ENCODE measurements at places on chromosomes 5 and 9.

DNA sequence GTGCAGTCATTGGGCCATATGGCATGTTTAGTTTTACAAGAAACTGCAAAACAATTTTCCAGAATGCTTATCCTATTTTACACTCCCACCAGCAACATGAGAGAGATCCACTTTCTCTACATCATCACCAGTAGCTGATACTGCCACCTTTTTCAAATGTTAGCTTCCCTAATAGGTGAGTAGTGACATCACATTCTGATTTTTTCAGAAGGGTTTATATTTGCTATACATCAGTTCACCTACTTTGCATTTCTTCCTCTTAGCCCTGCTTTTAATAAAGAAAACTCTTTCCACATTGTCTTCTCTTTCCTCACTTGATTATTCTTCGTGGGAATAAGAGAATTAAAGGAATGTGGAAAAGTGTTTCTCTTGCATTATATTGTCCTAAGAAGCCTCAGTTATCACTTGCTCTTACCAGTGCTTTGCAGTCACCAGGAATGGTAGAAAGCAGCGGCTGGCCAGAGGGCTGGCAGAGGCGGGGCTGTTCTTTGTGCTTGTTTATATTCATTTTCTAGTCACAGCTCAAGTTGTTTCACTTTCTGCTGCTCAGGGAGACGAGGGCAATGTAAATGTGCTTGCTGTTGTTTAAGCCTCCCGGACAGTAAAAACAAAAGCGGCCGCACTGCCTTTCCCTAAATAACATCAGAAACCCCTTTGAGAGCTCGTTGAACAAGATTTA lies 164.8 kb downstream of the HSD17B3 start:
- peak; percentile 44 for DNase-seq

DNA sequence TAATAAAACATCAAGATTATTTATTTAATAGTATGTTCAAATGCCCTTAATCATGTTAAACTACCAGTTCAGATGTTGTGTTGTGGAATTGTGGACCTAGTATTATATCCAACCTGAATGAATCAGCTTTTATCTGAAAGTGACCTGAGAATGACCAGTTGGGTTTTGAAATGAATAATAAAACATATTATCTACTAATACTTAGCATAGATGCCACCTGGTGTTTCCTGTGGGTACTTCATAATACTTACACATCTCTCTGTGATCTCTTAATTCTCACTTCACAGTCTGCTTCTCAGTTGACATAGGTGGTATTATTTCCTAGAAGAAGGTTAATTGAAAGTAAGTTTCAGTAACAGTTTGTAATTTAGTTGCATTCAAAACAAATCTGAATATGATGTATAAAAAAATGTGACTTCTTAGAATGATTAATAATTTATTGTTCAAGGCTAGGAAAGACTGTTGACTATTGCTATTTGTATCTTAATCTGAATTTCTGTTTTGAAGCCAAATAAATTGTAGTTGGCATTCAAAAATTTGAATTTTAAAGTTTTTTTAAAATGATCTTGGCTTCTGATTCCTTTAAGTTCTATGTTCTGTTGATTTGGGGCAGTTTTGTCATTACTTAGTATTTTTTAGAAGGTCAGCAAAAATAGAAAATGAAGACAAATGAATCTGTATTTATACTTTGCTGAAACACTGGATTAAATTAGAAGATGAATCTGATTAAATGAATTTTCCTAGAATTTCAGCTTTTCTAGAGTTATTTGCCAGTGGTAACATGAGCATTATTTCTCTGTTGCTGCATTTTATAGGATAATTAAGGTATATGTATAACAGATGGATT lies 48.2 kb downstream of the KIF2A start:
- peak; percentile 55 for DNase-seq

DNA sequence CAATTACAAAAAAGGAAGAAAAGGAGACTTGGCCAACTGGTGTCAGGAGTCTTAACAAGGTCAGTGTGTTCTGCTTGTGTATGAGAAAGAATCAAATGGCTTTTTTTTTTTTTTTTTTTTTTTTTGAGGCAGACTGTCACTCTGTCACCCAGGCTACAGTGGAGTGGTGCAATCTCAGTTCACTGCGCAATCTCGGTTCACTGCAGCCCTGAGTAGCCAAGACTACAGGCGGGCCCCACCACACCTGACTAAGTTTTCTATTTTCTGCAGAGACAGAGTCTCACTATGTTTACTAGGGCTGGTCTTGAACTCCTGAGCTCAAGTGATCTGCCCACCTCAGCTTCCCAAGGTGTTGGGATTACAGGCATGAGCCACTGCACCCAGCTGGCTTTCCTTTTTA lies 3.1 kb upstream of the IL7R start:
- no peak for DNase-seq

- DNase-seq, result peak; percentile 76
Measured at GRCh38 chr9:123561046-123561445, 205.0 kb downstream of the CRB2 start.

DNA sequence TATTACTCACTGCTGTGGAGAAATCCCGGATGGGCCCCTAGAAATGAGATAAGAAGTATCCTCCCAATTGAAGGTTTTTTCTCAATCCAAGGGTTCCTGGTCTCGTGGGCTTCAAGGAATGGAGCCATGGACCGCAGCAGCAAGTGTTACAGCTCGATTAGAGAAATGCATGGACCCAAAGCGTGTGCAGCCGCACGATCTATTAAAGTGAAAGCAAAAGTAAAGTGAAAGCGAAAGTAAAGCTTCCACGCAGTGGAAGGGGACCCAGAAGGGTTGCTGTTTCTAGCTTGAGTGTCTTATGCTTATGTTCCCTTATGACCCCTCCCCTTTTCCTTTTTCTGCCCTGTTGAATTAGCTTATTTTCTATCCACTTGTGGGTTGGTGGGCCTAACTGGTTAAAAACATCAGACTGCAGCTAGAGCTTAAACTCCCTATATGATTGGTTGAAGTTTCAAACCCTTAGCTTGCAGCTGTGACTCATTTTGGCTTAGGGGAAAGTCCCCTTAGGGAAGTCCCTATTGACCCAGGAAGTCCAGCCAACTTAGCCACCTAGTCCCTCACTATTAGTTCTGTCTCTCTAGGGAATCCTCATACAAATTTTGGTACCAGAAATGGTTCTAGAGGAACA lies 1111.8 kb downstream of the TAF11L14 start:
- DNase-seq, result no peak

- DNase-seq, result no peak
Measured at GRCh38 chr5:90191352-90192045, 218.1 kb downstream of the CETN3 start.

GRCh38 chr5:129511291-129511690 lies 51.2 kb downstream of the ADAMTS19 start:
- no peak for DNase-seq

GRCh38 chr9:108434502-108434901 lies 421.3 kb downstream of the ACTL7B start:
- DNase-seq, result no peak

DNA sequence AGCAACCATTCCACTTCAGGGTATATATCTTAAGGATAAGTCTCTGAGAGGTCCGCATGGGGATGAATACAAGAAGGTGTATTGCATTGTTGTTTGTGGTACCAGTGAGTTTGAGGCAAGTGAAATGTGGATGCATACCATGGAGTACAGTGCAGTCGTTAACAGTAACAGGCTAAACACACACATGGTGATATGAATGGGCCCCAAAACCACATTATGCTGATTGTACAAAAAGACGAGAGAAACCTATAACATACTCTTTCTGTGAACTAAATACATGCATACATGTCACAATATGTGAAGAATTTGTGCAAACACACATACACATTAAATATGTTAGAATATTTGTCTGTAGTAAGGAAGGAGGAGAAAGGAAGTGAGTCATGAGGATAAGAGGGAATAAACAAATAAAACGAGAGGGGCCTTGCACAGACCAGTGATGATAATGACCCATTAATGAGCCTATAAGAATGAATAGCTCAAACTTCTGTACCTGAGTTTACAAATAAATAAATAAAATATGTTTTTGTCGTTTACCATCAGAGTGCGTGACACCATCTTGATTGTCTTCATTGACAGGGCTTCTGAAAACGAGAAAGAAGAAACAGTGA lies 66.5 kb upstream of the RICTOR start:
- DNase-seq, result no peak

GRCh38 chr9:127004946-127005769 lies 90.6 kb downstream of the RALGPS1 start:
- no peak for DNase-seq

DNA sequence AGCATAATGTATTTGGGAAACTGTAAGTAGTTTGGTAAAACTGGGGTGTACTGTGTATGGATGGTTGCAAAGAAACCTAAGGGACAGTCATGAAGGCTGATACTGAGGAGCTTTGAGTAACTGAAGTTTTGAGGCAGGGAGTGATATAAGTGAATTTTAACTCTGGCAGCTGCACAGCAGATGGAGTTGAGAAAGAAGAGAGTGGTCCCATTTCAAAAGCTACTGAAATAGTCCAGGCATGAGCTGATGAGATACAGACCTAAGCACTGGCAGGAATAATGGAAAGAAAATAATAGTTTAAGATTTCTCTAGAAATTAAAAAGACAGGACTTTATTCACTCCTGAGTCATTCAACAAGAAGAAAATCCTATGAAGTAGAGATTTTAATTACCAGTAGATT lies 232.0 kb downstream of the CHSY3 start:
- no peak for DNase-seq

- no peak for DNase-seq
Measured at GRCh38 chr5:5407924-5408323, 14.6 kb upstream of the ICE1 start.

- no peak for DNase-seq
Measured at GRCh38 chr5:111063709-111064322, 7.7 kb upstream of the TSLP start.

- no peak for DNase-seq
Measured at GRCh38 chr9:101326035-101326434, 58.8 kb downstream of the BAAT start.

DNA sequence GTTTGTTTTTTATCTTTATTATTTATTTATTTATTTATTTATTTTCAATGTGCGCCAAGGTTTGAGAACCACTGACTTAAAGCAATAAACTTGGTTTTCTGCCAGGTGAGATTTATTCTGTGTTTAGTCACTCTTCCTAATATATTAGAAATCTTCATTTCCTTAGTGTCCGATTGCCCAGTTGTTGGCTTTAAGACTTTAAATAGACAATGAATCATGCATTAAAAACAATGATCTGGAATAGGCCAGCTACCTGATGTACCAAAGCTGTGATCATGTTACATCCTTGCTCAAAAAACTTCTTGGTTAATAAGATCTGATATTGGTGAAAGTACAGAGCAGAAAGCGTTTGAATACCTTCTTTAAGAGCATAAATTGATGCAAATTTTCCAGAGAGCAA lies 52.1 kb upstream of the ERBIN start:
- no peak for DNase-seq

GRCh38 chr9:133783331-133783731 lies 45.2 kb upstream of the SARDH start:
- DNase-seq, result no peak

DNA sequence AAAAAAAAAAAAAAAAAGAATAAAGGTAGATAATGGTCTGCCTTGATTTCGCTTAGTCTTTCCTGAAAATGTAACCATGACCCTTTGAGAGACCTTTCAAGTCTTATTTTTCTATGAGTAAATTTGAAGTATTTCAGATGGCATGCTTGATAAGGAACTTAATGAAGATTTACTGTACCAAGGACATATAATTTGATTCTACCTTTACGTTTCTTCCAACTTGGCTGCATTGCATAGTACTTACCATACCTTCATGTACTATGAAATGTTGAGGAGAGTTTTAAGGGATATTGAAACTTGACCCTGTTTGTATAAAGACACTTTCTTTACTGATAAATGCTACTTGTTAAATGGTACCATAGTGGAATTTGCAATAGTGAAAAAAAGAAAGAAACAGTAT lies 35.0 kb upstream of the SNX24 start:
- no peak for DNase-seq

GRCh38 chr9:20844916-20845315 lies 160.9 kb downstream of the FOCAD start:
- DNase-seq, result no peak

DNA sequence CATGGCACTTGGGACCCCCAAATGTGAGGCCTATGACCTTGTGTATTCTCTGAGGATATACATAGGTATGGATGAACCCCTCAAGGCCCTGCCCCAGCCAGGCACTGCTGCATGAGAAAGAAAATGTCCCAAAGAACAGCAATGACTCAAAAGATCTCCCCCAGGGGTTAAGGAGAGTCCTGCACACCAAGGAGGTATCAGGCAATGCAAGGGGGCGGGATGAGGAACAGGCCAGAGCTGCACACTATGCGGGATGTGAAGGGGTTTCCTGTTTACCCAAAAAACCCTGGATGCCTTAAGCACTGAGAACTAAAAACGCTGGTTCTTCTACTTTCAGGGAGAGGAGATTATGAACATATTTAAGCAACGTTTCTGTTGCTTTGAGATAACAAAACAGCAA lies 3.4 kb downstream of the RAPGEF1 start:
- DNase-seq, result no peak

GRCh38 chr5:158120760-158121159 lies 261.8 kb upstream of the CLINT1 start:
- DNase-seq, result no peak

DNA sequence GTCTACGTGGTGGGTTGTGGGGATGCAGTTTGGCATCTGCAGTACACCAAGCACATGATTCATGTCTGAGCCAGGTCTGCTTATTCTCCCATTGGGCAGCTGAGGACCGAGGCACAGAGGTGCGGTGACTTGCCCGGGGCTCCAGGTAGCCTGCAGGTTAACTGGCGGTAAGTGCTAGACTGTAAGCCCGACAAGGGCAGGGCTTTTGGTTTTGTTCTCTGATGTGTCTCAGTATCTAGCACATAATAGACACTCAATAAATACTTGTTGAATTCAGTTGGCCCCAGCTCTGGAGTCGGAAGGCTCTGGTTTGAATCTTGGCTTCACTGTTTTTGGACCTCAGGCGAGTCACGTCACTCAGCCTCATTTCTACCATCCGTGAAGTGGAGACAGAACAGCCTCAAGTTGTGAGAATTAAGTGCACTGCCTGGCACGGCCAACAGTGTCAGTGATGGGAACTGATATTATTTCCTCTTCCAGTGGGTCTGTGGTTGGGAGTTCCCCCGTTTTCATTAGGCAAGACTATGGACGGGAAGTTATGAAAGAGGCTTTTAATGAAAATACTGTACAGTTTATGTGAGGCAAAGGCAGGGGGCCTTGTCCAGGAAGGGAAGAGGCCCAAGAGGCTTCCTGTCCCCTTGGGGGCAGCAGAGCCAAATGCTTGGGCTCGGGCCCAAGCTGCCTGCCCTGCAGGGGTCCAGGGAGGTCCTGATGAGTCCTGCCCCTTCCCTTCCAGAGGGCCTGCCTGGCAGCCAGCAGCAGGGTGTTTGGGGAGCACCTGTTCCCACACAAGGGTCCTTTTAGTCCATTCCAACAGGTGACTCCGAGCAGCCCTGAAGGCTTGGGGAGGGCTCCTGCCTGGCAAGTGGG lies 3.3 kb downstream of the PRELID1 start:
- no peak for DNase-seq
